Stimulated activated CD4-positive, alpha-beta T cell treated with anti-CD3 and anti-CD28 coated beads, Interleukin-1b, Interleukin-23, amount 100 ng/mL, for 4 hours (primary cell): ENCODE measurements at places on chromosomes 6 and 20.

DNA sequence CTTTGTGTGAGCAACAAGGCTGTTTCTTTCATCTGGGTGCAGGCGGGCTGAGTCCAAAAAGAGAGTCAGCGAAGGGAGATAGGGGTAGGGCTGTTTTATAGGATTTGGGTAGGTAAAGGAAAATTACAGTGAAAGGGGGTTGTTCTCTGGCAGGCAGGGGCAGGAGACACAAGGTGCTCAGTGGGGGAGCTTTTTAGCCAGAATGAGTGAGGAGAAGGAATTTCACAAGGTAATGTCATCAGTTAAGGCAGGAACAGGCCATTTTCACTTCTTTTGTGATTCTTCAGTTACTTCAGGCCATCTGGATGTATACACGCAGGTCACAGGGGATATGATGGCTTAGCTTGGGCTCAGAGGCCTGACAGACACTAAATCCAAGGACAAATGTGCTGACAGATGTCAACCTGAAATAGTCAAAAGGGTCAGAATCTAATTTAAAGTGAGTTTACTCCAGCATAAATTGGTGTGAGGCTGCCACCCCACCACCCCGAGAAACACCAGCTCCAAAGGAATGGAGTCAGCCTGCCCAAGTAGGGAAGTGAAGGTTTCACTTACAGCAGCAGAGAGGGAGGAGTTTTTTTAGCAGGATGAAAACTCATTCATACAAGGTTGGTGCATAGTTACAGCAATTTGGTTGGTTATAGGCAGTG, 560.0 kb upstream of the CDH4 start:
- no peak for DNase-seq

GRCh38 chr6:11607383-11607782, 69.8 kb downstream of the TMEM170B start:
- DNase-seq = no peak

DNA sequence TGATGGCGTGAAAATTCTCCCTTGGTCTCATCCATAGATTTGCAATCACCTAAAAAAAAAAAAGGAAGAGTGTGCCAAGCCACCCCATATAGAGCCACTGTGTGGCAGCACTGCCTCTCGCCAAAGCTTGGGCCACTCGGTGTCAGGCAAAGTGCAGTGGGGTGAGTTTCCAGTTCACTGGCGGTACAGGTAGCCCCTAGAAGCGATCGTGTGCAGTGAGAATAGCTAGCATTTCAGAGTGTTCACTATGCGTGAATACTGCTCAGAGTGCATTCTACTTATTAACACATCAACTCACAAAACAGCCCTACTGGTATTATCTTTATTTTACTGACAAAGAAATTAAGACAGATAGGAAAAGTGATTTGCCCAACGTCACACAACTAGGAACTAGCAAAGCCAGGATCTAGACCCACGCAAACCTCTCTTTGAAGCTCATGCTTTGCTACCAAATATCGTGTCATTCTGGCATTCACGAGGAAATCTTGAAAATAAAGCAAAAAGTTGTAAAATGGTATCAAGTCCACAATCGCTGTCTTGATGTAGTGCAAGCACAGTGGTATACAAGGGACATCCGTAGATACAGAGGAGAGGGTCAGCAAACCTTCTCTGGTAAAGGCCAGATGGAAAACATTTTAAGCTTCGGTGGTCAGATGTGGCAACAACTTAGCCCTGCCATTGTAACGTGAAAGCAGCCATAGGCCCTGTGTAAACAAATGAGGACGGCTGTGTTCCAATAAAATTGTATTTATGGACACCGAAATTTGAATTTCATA, 10.4 kb upstream of the GCNT2 start:
- DNase-seq = peak; percentile 6

DNA sequence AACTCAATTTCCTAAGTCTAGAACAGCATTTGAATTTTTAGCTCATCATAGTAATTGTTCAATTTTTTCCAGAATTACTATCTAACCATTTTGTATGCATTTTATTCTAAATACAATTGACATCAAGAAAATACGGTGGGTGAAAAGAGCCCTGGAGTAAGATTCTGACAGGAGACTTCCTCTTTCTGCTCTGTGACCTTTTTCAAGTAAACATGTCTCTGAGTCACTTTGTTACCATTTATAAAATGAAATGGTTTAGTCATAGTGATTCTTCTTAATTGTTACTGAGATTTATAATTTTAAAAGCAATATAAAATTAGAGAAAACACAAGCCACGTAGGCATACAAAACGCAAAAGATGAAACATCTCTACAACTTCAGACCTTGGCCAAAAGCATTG, 80.2 kb downstream of the PLCB1 start:
- no peak for DNase-seq

- DNase-seq = no peak
These were observed 100.3 kb upstream of the EXOC2 start for GRCh38 chr6:793261-793660.

DNA sequence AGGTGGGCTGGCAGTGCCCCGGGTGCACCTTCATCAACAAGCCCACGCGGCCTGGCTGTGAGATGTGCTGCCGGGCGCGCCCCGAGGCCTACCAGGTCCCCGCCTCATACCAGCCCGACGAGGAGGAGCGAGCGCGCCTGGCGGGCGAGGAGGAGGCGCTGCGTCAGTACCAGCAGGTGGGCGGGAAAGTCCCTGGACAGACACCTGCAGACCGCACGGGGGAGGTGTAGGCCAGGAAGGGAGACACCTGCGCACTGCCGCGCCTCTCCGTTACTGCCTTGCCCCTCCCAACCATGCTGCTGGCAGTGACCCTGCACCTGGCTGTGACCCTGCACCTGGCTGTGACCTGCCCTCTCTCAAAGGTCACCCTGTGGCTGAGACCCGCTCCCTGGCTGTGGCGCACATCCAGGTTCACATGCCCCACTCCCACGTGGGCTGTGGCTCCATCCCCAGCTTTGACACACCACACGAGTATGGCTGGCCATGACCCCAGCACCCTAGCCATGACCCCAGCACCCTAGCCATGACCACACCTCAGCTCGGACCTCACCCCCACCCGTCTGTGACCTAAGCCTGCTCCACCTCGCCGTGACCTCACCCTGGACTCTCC, 11.6 kb downstream of the RBCK1 start:
- DNase-seq = no peak

GRCh38 chr6:21593927-21594415, 420 bp downstream of the SOX4 start:
- no peak for DNase-seq

DNA sequence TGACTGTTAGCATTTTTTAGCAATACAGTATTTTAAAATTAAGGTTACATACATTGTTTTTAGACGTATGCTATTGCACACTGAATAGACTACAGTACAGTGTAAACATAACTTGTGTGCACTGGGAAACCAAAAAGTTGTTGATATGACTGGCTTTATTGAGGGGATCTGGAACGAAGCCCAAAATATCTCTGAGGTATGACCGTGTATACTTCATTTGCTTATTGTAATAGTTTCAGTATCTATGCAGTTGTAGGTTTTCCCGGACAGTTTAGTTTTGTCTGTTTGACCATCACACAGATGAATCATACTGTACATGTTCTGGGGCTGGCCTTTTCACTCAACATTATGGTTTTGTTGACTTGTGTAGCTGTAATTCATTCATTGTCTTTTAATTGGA, 6.9 kb upstream of the ZBTB12 start:
- DNase-seq = no peak

DNA sequence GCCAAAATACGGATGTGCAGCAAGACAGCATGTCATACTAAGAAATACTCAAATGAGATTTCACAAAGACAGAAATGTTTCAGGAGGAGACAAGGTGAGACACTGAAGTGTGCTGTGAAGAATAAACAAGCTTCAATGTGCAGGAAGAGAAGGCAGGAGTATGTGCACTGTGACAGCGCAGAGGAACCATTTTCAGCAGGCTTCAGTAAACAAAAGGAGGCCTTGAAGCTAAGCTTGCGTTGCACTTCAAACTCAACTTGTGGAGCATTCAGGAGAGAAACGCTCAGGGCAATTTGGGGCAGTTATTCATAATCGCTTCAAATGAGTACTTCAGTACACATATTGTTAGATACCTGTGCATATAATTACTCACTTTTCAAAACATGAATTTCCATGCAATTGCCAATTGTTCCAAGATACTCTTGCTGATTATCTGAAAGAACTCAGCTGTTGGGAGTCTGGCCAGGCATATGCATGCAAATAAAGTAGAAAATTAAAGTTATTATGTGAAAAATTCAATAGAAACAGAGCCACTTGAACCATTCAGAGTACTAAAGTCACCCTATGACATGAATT, 234.2 kb upstream of the OPRM1 start:
- DNase-seq = no peak

GRCh38 chr6:166542580-166542912, 43.9 kb downstream of the RAMACL start:
- no peak for DNase-seq

- DNase-seq = no peak
These were observed 111.2 kb upstream of the CNKSR3 start for GRCh38 chr6:154621686-154622085.

DNA sequence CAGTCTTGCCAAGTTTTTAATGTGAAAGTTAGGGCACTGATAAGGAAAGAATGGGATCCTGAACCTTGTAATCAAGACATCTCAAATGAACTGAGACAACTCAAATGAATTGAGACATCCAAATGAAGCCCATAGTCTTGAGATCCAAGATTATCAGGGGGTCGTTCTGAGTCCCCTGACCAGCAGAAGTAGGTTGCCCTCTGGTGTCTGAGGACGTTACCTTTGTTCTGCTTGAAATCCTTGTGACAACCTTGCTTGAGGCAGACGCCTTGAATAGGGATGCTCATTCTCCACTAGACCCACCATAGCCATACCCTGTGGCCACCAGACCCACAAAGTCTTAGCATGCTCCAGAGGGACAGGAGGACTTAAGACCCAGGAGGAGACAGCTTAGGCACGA, 37.7 kb downstream of the ZBTB9 start:
- no peak for DNase-seq

- DNase-seq = no peak
These were observed 7.3 kb downstream of the MTCH1 start for GRCh38 chr6:36978421-36979346.

DNA sequence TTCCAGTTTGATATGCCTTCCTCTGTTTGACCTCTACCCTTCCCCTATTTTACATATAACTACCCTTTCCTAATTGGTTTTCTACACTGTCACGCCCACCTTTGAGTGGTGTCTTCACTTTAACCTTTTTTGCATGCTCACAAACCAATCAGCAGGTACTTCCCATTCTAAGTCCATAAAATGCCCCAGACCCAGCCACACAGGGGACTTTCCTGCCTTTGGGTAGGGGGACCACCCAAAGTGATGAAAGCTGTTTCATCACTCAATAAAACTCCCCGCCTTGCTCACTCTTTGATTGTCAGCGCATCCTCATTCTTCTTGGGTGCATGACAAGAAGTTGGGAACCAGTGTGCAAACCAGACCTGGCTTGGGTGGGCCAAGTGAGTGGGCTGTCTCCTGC, 20.5 kb upstream of the SNRPC start:
- no peak for DNase-seq

DNA sequence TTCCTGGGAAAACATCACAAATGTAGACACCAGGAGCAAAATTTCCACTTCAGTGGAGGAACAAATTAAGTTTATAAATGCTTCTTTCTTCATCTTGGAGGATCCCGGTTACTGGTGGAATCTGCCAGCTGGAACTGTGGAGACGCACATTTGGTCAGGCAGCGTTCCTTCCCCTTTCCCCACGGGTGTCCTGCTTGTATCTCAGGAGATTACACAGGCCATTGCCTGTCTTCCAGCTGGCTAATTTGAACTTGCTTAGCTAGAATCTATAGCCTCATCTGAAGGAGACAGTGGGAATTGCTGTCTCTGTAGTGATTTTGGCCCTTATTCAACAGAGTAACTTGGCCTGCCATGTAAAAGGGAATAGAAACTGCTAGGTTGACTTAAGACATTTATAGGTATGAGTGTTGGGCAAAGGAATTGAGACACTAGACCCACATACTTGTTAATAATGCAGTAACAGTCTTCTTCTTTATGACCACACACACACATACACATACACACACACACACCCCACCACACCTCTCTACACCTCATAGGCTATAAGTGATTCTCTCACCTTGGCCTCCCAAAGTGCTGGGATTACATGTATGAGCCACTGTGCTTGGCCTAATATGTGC, 34.4 kb downstream of the TSBP1 start:
- no peak for DNase-seq

DNA sequence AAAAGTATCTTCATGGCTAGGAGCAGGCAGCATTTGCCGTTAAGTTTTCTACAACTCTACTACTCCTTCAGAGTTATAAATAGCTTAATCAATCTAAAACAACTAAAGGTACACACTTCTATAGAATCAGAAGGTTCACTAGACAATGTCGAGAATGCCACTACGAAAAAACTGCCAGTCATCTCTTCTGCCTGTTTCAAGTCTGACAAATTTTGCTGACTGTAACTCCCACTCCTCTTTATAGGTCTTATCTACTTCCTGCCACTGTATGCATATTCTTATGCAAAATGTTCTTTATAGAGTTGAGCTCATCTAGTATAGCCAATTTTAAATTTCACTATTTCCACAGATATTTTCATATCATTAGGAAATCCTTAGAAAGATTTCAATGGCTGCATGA, 160.1 kb downstream of the EYS start:
- DNase-seq = no peak

- peak; percentile 49 for DNase-seq
These were observed 19.1 kb upstream of the CHMP4B start for GRCh38 chr20:33791959-33792597.

DNA sequence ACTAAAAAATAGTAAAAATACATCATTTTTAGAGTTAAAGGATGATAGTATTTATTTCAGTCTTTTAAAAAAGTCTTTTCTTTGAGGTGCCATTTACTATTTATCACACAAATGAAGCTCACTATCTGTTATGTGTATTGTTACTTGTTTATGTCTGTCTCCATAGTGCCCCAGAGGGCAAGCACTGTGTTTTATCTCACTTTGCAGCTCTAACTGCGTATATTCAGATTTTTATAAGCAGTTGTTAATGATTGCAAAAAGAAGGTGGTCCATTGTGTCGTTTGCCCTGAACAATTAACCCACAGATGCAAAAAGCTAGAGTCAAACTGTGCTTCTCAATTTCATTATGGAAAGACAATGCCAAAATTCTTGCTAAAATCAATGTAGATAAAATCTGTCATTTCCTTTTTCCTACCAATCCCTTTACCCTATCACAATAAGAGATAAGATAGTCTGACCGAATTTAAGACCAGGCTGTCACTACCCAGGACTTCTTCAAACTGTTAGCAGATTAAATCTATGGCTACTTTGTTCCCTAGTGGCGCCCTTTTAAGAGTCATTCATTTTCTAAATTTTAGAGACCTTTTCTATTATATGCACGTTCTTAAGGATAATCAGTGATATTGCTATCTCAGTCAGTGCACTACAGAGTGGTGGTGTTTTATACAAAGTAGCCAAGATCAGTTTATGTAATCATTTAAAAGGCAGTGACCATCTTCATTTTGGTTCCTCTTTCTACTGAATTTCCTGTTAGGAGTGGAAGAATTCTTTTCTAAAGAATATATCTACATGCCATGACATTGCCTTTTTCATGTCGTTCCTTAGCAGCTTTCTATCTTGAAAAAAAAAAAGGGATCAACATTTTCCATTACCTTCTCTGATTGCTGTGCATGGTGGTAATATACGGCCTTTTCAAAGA, 133.1 kb upstream of the PRDM1 start:
- no peak for DNase-seq

GRCh38 chr6:53795340-53795701, 516 bp downstream of the LRRC1 start:
- DNase-seq = no peak

GRCh38 chr20:651713-652614, 1.0 kb downstream of the SRXN1 start:
- DNase-seq = no peak
